ENCODE measurements at places on chromosomes 6 and 20.

DNA sequence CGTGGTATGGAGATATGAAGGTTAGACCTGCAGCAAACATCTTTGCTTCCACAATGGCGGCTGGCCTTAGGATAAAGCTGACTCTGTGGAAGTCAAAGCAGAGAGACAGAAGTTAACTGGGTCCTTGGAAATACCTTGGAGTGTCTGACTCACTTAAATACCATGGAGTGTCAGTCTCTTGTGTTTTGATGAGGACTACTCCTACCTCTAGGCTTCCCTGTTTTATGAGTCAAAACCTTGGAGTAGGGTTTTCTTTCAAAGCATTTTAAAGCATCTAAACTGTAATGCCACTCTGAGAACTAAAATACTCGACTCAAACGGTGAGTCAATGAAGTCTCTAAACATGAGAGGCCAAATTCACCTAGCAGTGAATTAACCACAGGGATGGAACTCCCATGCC is 329.1 kb downstream of the SAMD5 start:
- DNase-seq, result no peak

GRCh38 chr6:100457311-100457990 is 7.3 kb downstream of the SIM1 start:
- no peak for DNase-seq

- no peak for DNase-seq
Measured at GRCh38 chr20:34065260-34065659, 46.8 kb downstream of the EIF2S2 start.

GRCh38 chr6:166512567-166512966 is 73.9 kb downstream of the RAMACL start:
- no peak for DNase-seq

DNA sequence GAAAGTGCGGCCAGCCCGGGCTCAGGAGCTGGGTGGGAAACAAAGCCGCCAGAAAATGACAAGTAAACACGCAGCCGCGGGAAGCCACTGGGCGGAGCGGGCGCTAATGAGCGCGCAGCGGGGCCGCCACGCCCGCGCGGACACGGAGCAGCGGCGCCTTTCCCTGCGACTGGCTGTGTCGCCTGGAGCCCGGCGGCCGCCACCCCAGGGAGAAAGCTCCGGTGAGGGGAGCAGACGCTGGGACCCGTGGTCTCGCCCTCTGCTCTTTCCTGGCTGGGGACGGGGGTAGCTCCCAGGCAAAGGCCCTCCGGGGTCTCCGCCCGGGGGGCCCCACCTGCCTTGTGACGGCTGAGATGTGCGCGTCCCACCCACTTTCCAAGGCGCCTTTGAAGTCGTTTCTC is 54.9 kb downstream of the PRR18 start:
- DNase-seq, result no peak

- DNase-seq, result no peak
Measured at GRCh38 chr6:64233746-64234145, 598.1 kb downstream of the PHF3 start.

GRCh38 chr6:143361536-143362191 is 88.8 kb downstream of the ADAT2 start:
- DNase-seq, result no peak

- DNase-seq, result peak; percentile 38
Measured at GRCh38 chr20:25277051-25277801, 29.3 kb downstream of the PYGB start.

DNA sequence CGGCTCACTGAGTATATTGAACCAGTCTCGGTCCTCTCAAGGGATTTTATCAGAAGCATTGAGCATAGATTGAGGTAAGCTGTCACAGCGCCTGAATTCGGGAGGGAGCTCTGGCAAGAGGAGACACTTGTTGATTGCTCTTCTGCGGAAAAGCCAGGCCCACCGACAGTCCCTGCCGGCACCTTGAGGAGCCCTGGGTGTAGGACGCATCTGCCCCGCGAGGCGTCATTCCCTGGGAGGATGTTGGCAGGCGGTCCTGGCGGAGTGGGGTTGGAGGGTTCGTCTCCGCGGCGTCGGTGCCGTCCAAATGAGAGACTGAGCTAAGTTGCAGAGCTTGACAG is 843 bp downstream of the FBXO9 start:
- DNase-seq, result peak; percentile 54

- peak; percentile 5 for DNase-seq
Measured at GRCh38 chr6:74366634-74367033, 670.6 kb downstream of the CD109 start.

Measured in SJSA1 (cell line).